ENCODE measurements at places on chromosomes 2 and 18. TPM values are rescaled to one million over a fixed set of nuclear protein-coding genes. Genes with fewer than 3 reads are reported as not detected.

DNA sequence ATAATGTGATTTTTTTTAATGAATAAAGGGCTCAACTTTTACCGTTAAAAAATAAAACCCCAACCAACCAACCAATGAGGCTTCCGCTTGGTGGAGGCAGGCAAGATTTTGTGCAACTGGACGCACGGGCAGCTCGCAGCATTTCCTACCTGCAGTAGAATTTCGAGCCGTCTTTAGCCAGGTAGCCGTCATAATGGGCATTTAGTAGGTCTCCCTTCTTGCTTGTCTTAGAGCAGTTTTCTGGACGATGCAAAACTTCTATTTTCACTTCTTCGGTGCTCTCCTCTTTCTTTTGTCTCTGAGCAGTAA lies 316 bp downstream of the FKBP7 start:
- no peaks in the 10 kb centered on the region for H3K27me3 ChIP-seq
- H3K4me3 ChIP-seq, result peak overlapping the region; percentile 91
- H3K36me3 ChIP-seq, result no peaks in the 10 kb centered on the region

- no peak overlapping the region for H3K27ac ChIP-seq
- H3K4me3 ChIP-seq, result no peak overlapping the region
- H3K27me3 ChIP-seq, result no peaks in the 10 kb centered on the region
- H3K36me3 ChIP-seq, result no peaks in the 10 kb centered on the region
- no peak for DNase-seq
- H3K4me1 ChIP-seq, result no peaks in the 10 kb centered on the region
These were observed 179.6 kb downstream of the BARD1 start for GRCh38 chr2:214629875-214630274.

- H3K36me3 ChIP-seq, result no peaks in the 10 kb centered on the region
- DNase-seq, result no peak
- H3K27ac ChIP-seq, result no peak overlapping the region
- H3K27me3 ChIP-seq, result no peaks in the 10 kb centered on the region
- H3K4me3 ChIP-seq, result no peak overlapping the region
- H3K4me1 ChIP-seq, result peaks cover 14% of the 10 kb centered on the region
These were observed 10.0 kb upstream of the RHOB start for GRCh38 chr2:20436716-20437470.

DNA sequence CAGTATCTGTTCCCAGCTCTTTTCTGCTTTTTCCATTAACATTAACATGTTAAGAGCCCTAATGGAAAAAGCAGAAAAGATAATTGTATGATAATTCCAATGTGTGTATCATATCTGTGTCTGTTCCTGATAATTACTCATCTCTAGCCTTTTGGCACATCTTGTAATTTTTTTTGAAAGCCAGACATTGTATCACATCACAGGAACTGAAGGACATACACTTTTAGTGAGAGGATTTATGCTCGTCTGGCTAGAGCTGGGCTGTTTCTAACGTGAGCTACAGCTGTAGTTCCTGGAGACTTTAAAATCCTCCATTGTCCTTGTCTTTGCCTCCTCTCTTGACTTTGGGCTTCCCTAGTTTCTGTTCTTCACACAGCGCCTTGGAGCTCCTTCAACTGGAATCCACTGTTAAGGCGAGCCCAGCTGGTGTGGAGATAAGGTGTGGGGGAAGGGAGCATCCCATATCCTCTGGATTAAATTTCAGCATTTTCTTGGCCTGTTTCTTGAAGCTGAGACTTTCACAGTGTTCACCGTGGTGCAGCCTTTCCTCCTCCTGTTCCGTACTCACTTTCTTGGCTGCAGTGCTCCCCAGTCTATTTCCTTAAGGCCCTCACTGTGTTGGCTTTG lies 211.5 kb downstream of the GALR1 start:
- no peak for DNase-seq
- H3K4me1 ChIP-seq, result no peaks in the 10 kb centered on the region
- no peaks in the 10 kb centered on the region for H3K27me3 ChIP-seq
- H3K36me3 ChIP-seq, result no peaks in the 10 kb centered on the region

XRCC5 gene
- 204 TPM for total RNA-seq

NT5C1B gene
- not detected for total RNA-seq

DNA sequence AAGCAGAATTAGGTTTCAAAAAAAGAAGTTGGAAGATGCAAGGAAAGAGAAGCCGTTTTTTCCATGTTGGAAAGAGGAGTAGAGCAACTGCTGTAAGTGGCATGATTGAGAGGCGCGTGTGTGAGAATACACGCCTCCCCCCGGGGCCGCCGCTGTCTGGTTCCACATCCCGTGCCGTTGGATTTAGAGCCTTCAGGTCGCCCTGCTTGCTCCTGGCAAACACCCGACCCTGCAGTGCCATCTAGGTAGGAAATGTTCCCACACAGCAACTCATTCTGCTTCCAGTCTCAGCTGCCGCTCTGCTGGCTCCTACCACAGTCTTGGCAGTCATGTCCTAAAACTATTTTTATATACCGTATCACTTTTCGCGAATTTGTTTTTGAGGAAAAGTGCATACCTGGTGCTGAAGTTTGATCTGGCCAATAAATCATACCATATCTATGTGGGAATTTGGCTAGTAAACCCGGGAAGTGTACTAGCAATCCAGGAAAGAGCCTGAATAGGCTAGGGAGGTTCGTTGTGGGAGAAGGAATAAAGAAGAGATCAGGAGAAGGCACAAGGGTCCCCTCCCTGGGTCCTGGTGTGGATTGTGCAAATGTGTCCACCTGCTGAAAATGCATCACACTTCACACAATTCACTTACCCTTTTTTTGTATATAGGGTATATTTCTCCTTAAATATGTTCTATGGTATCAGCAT lies 372.7 kb downstream of the FBXO15 start:
- H3K27me3 ChIP-seq, result no peaks in the 10 kb centered on the region
- H3K36me3 ChIP-seq, result no peaks in the 10 kb centered on the region
- H3K4me3 ChIP-seq, result no peak overlapping the region
- H3K27ac ChIP-seq, result no peak overlapping the region
- no peak for DNase-seq

ZSWIM2 gene
- total RNA-seq, result not detected

GRCh38 chr2:62968168-62968567 lies 82.5 kb upstream of the OTX1 start:
- DNase-seq, result no peak
- H3K4me1 ChIP-seq, result no peaks in the 10 kb centered on the region
- H3K27me3 ChIP-seq, result no peaks in the 10 kb centered on the region

DNA sequence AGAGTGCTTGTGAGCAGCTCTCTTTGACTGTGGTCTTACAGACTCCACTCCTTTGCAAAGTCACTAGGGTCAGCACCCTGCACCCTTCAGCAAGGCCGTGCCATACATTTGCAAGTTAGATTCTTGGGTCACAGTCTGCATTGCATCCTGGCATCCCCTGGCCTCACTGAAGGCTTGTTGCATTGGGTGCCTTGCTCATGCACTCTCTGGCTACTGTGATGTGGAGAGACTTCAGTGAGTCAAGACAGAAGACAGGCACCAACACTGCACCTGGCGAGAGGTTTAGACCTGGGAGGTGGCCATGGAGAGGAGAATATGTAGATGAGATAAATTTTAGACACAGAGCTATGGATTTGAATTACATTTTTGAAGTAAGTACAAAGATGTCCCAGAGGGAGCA lies 146.4 kb upstream of the COPS8 start:
- no peak overlapping the region for H3K27ac ChIP-seq
- no peak overlapping the region for H3K4me3 ChIP-seq
- H3K36me3 ChIP-seq, result no peaks in the 10 kb centered on the region
- no peaks in the 10 kb centered on the region for H3K27me3 ChIP-seq
- H3K4me1 ChIP-seq, result no peaks in the 10 kb centered on the region

DNA sequence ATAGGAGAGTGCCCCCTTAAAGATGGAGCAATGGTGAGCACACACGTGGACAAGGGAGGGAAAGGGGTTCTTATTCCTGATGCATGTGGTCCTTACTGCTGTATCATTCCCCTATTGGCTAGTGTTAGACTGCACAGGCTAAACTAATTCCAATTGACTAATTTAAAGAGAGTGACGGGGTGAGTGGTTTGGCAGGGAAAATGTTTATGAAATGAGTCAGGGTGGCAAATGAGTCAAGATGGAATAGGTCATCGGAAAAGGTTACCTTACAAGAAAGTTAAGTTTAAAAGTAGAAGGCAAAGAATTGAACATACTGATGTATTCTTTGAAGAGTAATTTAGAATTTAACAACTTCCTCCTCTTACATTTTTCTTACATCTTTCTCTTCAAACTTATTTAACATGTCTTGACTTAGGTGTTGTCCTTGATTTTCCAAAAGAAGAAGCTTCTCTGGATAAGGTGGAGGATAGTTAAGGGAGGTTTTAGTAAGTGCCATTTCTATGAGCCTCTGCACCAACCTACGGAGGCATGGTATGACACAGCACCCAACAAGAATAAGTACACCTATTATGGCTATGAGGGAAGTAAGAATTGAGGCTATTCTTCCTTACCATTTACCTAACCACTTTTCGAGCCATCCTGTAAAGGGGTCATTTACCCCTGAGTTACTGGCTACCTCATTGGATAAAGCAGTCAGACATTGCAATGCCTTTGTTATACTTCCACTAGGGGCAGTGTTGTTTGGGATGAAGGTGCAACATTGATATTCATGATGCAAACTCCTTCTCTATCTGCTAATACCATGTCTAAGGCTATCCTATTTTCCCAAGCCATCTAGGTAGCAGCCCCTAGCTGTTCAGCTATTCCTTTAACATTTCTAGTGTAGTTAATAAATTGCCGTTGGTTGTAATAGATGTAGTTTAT lies 1345.8 kb upstream of the LRRTM1 start:
- no peak overlapping the region for H3K27ac ChIP-seq
- H3K27me3 ChIP-seq, result no peaks in the 10 kb centered on the region
- no peak overlapping the region for H3K4me3 ChIP-seq
- H3K4me1 ChIP-seq, result no peaks in the 10 kb centered on the region

MEP1B gene
- not detected for total RNA-seq

COL6A3 gene
- total RNA-seq, result 42.1 TPM

GRCh38 chr2:216151313-216152025 lies 42.3 kb downstream of the XRCC5 start:
- no peak overlapping the region for H3K4me3 ChIP-seq
- no peak overlapping the region for H3K27ac ChIP-seq
- H3K4me1 ChIP-seq, result no peaks in the 10 kb centered on the region
- H3K36me3 ChIP-seq, result no peaks in the 10 kb centered on the region
- no peak for DNase-seq

DNA sequence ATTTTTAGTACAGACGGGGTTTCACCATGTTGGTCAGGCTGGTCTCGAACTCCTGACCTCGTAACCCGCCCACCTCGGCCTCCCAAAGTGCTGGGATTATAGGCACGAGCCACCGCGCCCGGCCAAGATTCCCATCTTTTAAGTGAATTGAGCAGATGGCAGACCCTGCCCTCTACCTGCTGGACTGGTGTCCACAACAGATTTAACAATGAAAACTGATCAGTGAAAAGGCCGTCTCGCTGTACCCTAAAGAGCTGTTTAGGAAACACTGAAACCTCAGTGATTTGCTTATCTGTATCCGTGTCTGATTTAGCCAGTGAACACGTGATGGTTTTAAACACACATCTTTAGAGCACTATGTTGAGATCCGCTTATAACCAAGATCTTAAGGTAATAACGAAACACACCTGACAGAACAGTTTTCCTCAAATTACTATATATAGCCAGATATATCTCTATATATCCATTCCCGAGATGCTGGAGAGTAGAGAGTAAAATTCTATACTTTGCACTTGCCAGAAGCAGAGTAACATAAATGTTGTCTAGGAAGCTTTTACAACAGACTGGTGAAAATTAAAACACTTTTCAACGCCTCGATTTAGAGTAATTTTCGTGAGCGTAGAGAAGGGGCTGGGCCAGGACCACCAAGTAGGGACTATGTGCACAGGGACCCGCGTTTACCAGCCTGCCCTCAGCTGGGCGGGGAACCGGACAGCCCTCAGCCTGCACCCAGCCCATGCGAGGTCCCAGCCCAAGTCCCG lies 594 bp downstream of the FAM161A start:
- peak; percentile 22 for DNase-seq
- no peaks in the 10 kb centered on the region for H3K27me3 ChIP-seq
- peak overlapping the region; percentile 47 for H3K27ac ChIP-seq

- no peaks in the 10 kb centered on the region for H3K27me3 ChIP-seq
- no peak overlapping the region for H3K4me3 ChIP-seq
- DNase-seq, result no peak
These were observed 44.2 kb upstream of the YWHAQ start for GRCh38 chr2:9674891-9675414.

STAT4 gene
- total RNA-seq, result 1.1 TPM

TMEM178A gene
- 4.5 TPM for total RNA-seq

DNA sequence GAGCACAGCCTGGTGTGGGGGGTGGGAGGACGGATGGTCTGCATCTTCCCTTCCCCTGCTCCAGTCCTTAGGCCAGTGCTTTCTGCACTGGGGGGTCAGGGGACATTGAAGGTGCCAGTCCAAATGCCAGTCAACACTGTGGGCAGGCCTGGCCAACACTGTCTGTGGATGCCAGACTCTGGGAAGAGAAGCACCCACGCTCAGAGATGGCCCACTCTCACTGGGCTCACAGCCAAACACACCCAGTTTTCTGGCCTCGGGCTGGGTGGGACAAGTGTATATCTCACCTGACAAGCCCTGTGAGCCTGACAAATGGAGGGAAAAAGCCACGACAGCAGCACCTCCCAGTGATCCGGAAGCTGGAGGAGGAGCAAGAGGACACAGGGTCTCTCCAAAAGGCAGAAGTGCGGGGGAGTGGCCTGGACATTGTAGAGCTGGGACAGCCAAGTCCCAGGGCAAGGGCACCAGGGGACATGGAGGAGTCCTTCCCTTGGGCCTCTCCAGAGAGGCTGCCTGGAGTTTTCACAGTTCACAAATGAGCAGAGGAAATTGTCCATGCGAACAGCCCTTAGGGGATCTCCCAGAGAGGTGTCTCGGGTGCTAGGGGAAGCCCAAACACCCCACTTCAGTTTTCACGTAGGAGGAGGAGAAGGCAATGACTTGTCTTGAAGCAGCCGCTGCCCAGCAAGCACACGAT lies 79.3 kb downstream of the SDC1 start:
- H3K4me1 ChIP-seq, result no peaks in the 10 kb centered on the region
- H3K27ac ChIP-seq, result no peak overlapping the region
- no peaks in the 10 kb centered on the region for H3K36me3 ChIP-seq
- H3K27me3 ChIP-seq, result no peaks in the 10 kb centered on the region

DNA sequence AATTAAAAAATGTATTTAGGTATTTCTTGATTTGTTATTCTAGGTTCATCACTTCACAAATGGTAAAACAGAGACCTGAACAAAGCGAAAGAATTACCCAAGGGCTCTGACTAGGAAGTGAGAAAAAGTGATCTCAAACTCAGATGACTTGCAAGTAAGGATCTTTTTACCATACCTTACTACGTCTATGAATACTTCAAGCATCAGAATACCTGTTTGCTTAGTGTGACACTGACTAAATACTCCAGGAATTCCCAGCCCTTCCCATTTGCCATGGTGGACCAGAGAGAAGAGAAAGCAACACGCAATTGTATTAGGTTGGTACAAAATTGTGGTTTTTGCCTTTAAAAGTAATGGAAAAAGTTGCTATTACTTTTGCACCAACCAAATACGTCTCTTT lies 35.8 kb upstream of the FIGN start:
- H3K27me3 ChIP-seq, result no peaks in the 10 kb centered on the region
- DNase-seq, result no peak
- no peak overlapping the region for H3K4me3 ChIP-seq
- no peaks in the 10 kb centered on the region for H3K4me1 ChIP-seq
- H3K27ac ChIP-seq, result no peak overlapping the region

SERPINB4 gene
- not detected for total RNA-seq
